Activated T-cell treated with anti-CD3 and anti-CD28 coated beads, Interleukin-2, amount 50 U/mL, for 48 hours (primary cell): ENCODE measurements at places on chromosomes 6 and 20.

DNA sequence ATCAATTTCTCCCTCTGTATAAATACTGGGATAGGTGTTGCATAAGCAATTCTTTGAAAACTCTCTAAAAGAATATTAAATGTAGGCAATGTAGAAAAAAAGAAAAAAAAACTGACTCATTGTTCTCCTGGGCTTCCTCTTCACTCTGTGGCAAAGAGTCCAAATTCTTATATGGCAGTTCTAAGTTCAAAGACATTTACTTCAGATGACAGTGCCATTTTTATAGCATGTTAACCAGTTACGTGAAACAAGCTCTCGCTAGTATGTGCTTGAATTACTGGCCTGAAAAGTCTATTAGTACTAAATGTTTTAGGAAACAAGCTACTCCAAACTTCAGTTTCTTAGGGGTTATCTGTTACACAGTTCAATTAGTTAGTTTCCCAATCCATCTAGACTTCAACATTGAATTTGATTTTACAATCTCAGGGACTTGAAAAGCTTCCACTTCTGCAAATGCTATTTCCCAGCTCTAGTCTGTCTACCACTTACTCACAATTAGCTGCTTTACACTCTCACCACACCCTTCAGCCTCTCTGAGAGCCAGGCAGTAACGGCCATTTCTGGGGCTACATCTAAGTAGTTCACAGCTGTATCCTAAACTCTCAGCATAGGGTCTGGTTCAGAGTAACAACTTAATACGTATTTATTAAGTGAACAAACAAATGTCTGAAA, 100.4 kb downstream of the OGFRL1 start:
- DNase-seq, result no peak

DNA sequence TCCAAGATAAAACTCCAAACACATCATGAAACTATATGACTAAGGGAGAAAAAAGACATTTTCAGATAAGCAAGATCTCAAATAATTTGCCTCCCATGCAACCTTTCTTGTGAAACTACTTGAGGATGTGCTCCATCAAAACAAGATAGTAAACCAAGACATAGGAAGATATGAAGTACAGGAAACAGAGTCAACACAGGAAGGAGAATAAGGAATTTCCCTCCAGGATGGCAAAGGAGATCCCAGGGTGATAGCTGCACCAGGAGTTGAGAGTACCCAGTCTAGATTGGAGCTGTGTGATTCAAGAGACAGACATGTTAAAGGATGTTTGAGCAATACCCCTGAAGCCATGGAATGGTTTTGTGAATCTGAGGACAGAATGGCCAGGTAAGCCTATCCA, 15.3 kb downstream of the IL17A start:
- DNase-seq, result no peak

- peak; percentile 27 for DNase-seq
Observed at GRCh38 chr20:34365765-34366213, 2.7 kb downstream of the ITCH start.

DNA sequence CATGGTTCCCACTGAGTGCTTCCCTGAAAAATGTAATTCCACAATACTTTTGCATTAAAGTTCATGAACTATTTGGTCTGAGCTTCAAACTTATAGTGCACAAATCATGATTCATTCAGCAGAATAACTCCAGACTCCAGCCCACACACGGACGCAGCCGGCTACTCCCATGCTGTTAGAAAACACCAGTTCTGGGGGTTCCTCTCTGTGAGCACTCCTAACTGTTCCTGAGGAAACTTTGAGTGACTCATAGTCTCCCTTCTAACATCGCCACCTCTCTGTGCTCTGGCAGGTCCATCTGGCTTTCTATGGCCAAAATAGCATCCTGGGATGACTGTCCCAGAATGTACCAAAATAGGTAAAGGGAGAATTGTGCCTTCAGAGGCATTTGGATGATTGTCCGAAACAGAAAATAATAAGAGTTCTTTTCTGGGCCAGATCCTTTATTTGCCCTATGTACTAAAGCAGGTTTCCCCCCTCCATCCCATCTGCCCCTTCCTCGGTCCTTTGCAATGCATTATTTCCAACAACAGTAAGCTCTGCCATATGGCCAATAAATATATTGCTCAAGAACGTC, 32.3 kb upstream of the LY86 start:
- no peak for DNase-seq

DNA sequence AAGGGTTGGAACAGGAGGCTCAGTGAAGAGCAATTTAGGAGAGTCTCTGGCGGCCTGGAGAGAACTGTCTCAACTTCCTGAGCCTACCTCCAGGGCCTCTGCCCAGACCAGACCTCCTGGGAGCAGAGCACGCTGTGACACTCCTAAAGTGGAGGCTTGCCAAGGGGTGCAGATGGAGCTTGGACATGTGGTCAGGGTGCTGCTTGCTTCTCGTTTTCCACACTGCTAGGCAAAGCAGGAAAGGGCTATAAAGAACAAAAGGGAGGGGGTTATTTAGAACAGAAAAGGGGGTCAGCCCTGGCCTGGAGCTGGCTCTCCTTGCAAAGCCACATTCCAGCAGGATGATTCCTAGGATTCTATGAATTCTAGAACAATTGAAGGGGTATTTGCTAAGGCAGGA, 145.7 kb upstream of the GGTLC1 start:
- DNase-seq, result no peak

DNA sequence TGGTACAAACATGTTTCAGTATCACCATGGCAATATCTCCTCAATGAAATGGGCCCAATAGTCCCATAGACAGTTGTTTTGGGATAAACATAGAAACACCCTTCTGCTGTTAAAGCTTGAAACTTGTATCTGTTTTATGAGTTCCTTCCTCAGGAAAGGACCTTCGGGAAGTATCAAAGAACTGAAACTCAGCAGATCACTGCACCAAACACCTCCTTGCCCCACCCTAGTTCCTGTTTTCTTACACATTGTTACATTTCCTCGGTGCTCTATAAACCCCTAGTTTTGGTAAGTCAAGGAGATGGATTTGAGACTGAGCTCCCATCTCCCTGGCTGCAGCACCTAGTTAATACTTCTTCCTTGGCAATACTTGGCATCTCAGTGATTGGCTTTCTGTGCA, 73.8 kb upstream of the ECI2 start:
- no peak for DNase-seq

- DNase-seq, result no peak
Observed at GRCh38 chr20:62177307-62177706, 5.5 kb upstream of the MTG2 start.

DNA sequence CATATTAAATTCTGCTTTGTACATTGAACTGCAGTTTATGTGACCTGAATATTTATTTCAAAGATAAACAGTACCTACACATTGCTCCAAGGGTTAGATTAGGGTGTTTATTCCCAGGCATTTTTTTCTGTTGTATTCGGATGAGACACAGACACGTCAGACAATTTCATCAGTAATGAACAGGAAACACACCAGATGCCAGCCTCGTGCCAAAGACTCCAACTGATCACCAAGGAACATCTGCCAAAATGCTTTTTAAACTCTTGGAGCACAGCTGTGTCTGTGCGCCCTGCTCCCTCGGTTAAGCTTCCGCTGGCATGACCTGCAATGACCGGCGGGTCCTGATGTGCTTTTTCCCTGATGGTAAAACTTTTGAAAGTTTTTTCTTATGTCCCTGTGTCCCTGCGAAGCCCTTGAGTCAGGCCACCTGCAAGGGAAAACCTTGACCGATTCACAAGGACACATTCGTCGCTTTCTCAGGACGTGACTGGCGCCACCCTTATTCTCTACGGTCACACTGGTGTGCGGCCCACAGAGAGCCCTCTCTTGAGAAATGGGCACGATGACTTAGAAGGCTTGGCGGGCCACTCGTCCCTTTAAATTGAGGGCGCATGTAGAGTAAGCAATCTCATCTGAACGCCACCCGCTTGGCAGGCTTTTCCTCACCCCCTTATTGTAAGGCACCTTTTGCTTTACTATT, 173.9 kb downstream of the QKI start:
- no peak for DNase-seq

DNA sequence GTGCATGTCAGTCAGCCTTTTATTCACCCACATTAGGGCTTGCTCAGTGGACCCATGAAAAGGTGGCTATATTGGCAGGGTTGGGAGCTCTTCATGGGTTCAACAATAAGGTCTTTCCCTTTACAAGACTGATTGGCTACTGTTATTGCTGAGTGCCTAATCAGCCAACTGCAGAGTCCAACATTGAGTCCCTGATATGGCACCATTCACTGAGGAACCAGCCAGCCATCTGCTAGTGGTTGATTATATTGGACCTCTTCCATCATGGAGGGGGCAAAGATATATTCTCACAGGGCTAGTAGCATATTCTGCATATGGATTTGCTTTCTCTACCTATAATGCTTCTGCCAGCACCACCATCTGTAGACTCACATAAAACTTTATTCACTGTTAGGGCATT, 69.9 kb downstream of the CDKAL1 start:
- no peak for DNase-seq

DNA sequence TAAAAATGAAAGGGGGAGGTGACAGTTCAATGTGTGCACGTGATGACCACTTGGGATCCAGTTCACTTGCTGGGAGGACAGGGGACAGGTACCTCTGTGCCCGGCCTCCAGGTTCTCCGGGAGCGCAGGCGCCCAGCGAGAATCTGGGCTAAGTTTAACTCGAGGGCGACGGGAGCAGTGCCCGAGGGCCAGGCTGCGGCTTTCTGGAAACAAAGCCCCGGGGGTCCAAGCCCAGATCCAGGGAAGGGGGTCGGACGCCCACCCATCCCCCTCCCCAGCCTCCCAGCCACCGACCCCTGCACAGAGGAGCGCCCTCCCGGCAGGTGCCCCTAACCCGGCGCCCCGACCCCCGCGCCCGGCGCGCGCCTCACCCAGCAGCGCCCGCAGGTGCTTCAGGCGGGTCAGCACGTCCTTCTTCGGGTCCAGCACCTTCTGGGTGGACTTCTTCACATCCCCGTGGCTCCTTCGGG, 405 bp downstream of the RALGAPA2 start:
- DNase-seq, result no peak

- no peak for DNase-seq
Observed at GRCh38 chr6:56794421-56794820, 151.7 kb upstream of the DST start.
